RWPE1 (cell line): ENCODE measurements at places on chromosomes 4 and X.

GRCh38 chrX:79325263-79325958, 41.7 kb downstream of the ITM2A start:
- no peak for DNase-seq

DNA sequence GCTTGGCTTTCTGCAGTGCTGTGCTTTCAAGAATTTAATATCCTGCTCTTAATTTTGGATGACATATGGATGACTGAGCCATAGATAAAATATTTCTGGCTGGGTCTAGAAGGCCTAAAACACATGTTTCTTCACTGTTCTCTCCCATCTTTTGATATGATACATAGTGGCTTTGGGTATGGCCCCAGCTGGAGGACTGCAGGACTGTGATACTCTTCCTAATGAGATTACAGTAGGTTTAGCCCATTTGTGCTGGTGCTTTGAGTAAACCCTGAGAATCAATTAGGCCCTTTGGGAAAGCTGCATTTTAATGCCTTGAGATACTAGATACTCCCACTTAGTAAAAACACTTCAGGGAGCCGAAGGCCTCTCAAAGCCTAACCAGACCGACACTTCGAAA, 38.0 kb downstream of the KIT start:
- no peak for DNase-seq

DNA sequence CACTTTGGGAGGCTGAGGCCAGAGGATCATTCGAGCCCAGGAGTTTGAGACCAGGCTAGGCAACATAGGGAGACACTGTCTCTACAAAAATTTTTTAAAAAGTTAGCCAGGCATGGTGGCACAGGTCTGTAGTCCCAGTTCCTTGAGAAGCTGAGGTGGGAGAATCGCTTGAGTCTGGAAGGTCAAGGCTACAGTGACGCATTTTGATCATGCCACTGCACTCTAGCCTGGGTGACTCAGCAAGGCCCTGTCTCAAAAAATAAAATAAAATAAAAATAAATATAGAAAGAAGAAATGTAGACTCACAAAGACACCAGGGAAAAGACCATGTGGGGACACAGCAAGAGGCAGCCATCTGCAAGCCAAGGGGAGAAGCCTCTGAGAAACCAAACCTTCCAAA, 42.3 kb upstream of the SLC7A3 start:
- no peak for DNase-seq

- DNase-seq = no peak
These were observed 231.5 kb downstream of the NAF1 start for GRCh38 chr4:162935214-162935613.

DNA sequence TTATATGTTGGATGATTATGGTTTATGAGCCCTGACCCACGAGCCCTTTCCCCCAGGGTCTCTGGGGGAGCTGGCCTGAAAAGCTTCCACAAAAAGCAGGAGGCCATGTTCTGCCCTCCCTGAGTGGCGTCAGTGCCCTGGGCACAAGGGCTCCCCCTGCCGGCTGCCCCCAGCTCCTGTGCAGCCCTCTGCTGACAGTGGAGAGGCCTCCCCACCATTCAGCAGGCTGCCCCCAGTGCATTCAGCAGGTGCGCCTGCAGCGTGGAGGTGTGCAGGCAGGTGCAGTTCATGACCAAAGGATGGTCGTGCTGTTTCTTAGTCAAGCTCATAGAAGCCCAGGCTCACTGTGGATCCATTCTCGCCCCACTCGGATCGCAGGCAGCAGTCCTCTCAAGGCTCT, 12.5 kb upstream of the S100P start:
- DNase-seq = no peak

GRCh38 chr4:132824761-132825160, 324.3 kb upstream of the PCDH10 start:
- no peak for DNase-seq

DNA sequence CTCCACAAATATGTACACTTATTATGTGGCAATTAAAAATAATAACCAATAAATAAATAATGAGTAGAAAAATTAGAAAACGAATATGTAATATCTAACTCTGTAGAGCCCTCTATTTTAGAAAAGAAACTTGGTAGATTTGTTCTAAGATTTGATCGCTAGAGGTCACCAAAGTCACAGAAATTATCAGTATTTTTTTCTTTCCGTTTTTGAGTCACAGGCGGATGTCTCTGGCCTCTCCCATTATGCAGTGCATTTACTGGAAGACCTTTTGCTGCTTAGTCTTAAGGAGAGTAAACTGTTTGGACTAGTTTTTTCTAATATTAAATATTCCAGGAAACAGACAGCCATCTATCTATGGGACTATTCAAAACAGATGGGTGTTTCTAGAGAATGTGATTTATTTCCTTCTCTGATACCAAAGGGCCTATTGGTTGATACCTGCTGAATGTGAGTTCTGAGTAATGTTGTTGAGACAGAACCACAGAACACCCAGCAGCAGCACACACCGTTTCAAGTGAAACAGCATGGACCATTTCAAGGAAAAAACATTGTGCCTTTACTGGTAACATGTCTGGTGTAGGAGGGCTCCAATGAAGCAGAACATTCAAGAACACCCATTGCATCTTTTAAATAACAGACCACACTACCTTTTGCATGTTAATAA, 34.0 kb upstream of the GYPA start:
- peak; percentile 28 for DNase-seq

DNA sequence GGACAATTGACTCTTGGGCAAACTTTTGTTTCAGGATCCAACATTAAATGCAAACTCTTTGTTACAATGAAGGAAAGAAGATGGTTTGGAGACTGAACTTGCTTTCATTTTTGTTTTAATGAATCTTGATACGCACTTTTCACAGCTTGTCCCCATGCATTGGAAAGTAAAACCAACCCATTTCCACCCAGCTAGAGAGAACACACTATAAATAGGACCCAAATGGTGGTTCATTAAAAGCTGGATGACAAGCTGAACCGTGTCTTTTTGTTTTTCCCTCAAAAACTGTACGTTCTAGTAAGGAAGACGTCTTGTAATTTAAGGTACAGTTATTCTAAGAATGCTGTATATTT, 95.3 kb upstream of the EGFL6 start:
- no peak for DNase-seq

GRCh38 chrX:53716328-53717088, 30.0 kb upstream of the HUWE1 start:
- DNase-seq = no peak

DNA sequence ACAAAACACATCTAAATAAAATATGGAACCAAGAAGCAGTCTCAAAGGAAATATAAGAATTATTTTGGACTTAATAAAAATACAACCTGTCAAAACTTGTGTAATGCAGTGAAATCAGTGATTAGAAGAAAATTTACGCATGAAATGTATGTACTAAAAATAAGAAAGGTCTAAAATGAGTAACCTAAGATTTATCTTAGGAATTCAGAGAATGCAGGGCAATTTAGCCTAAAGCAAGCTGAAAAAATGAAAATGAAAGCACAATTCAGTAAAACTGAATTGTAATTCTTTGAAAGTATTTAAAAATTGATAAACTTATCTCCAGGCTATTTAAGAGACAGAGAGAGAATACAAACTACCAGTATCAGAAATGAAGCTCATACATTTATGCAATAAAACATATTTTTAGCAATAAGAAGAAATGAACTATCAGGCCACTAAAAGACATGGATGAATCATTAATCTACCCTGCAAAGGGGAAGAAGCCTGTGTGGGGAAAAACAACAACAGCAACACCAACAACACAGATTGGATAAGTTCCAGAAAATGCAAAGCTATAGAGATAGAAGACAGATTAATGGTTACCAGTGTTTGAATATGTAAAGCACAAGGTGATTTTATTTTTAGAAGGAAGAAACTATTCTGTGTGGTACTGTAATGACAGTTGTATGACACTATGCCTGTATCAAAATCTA, 442.0 kb upstream of the ADGRL3 start:
- DNase-seq = peak; percentile 9

- DNase-seq = no peak
These were observed 107.0 kb downstream of the CPZ start for GRCh38 chr4:8699479-8700145.

- no peak for DNase-seq
These were observed 485.7 kb upstream of the HS3ST1 start for GRCh38 chr4:11914406-11914805.

GRCh38 chrX:68461093-68461492, 27.8 kb upstream of the OPHN1 start:
- DNase-seq = no peak

DNA sequence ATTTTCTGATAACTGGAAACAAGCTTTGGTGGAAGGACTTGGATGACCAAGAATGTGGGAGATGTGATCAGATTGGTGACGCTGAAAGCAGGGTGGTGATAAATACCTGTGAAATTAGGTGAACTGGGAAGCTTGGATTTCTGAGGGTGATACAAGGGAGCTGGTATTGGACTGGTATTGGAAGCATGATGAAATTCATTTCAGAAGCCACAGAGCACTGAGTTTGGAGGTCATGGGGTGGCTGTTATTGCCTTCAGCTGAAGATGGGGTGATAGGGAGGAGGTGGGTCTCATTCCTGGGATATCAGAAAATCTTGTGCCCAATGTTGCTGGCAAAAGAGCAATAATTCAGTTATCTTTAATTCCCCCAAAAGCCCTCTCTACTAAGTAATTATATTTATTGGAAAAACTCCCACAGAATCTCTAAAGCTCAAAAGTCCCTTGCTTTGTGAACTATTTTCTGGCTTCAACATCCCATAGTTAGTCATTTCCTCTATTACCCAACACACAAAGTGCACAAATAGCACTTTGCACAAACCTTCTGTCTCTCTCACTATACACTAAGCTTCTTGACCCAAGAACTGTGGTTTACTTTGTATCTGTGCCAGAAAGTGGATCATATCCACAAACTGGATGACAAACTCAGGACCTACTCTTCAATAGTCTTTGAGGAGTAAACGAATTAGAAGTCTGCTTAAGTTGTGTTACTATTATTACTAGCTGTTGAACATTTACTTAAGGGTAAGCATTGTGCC, 23.1 kb upstream of the CAMK2D start:
- DNase-seq = peak; percentile 64

DNA sequence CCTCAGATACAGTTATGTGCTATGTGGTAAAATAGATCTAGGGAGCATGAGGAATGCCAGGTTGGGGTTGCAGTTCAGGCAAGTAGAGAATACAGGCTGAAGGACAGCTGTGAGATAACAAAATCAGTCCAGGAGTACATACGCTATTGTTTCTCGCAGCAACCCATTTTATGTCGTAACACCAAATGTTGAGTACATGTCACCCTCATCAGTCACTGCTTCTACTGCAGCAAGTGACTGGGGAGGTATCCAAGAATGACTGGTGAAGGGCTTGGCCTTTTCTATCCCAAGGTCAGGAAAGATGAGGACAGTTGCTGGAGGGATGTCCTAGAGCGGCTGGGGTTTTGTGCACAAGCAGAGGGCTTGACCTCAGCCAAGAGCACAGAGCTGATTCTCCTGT, 172.1 kb downstream of the CBR4 start:
- DNase-seq = no peak

DNA sequence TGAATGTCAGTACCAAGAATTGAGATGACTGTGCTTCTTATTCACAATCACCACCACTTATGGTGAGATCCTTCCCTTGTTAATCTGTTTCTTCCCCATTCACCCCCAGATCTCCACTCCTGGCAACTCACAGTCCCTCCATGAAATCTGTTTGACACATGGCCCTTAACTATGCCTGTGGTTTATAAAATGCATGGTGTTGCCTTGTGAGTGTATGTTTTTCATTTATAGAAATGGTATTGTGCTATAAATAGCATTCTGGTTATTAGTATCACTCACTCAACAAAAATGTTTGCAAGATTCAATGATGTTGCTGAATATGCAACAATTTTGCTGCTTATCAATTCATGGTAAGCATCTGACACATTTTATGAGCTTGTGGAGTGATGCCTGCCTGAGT, 131.0 kb downstream of the PRKX start:
- DNase-seq = no peak

- DNase-seq = no peak
These were observed 160.3 kb upstream of the ANK2 start for GRCh38 chr4:112889199-112889598.
